Stimulated activated CD8-positive, alpha-beta memory T cell treated with anti-CD3 and anti-CD28 coated beads, Interleukin-4, amount 100 ng/mL, for 48 hours (primary cell): ENCODE measurements at places on chromosomes 13 and 19.

DNA sequence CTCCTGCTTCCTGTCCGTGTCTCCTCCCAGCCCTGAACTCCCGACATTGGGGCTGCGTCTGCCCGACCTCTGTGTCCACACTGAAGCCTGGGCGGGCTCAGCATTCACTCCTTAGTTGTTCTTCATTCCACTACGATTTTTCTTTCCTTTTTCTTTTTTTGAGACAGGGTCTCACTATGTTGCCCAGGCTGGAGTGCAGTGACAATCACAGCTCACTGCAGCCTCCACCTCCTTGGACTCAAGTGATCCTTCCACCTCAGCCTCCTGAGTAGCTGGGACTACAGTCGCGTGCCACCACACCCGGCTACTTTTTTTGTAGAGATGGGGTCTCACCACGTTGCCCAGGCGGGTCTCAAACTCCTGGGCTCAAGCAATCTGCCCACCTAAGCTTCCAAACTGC lies 23.5 kb upstream of the SIGLEC11 start:
- DNase-seq: no peak

- DNase-seq: no peak
Observed at GRCh38 chr19:11486661-11487503, 6.0 kb upstream of the ELAVL3 start.

DNA sequence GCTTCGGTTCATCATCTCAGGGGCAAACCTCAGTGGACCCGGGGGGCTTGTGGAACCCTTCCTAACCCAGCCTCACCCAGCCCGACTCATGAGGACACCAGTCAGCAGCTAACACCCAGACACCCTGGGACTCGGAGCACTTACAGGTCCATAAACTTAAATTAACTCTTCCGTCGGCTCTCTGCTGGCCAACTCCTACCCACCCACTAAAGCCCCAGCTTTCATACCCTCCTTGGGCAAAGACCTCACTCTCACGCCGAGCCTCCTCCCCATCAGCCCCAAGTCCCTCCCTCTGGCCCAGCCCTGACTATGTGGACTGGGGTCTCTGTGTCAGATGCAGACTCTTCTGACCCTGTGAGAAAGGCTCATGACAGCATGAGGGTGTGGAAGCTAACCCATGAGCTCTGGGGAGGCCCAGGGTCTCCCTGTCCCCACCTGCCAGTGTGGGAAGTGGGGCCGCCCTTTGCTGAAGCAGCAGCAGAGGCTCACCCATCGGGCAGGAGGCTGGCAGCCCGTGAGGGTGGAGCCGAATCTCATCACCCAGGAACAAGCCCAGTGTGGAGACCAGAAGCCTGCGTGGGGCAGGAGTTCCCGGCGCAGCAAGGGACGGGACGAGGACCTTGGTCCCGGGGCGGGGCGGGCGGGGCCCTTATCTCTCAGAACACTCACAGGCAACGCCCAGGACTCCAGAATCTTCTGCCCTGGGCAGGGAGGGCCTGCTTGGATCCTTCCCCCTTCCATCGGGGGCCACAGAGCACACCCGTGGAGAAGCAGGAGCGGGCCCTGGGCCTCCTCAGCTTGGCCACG lies 19.8 kb downstream of the TCF3 start:
- no peak for DNase-seq

- DNase-seq: no peak
Observed at GRCh38 chr13:102354011-102354410, 47.8 kb downstream of the FGF14 start.

DNA sequence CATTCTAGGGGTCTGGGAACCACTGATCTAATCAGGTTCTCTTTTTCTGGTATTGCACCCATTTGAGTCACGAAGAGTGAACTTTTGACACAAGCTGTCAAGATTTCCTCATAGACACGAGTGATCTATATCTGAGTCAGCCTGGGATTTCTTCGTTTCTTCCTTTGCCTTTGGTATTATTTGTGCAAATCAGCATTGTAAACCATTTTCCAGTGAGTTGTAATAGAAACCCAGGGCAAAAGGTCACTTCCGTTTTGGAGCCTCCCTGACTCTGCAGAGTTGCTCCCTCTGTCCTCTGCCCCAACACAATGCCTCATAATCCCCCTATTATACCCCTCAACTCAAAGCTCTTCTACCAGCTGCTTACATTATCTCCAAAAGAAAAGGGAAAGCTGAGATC lies 615.1 kb downstream of the EFNB2 start:
- no peak for DNase-seq

- DNase-seq: peak; percentile 40
Observed at GRCh38 chr13:95301968-95302393, 730 bp upstream of the ABCC4 start.

DNA sequence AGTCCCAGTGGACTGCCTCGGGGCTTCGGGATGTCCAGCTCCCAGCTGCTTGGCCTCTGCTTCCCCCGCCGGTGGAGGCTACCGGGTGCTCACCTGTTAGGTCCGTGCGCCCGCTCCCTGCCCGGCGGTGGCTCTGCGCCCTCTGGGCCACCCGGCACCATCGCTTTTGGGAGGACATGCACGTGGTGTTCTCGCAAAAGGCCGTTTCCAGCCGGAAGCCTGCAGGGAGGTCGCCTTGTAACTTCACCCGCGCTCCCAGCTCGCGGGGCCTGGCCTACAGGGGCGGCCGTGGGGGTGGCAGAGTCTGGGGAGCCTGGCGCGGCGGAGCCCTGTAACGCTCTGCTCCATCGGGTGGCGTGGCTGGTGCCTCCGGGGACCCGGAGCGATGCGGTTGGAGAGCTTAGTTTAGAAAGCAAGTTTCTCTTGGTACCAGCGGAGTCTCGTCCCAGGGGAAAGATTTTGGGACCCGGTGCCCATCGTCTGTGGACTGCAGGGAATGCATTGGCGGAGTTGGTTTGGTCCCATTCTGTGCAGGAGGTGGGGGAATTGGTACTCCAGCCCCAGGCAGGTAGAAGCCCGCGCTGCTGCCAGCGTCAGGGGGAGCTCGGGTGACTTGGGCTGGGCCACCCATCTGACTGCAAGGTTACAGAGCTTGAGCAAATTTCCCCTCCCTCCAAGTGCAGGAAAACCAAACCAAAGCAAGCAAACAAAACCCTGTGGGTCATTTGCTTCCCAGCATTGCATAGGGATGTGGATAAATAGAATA lies 673 bp downstream of the SPATA13 start:
- peak; percentile 66 for DNase-seq

GRCh38 chr19:18894254-18895037 lies 1.5 kb downstream of the CERS1 start:
- DNase-seq: no peak

DNA sequence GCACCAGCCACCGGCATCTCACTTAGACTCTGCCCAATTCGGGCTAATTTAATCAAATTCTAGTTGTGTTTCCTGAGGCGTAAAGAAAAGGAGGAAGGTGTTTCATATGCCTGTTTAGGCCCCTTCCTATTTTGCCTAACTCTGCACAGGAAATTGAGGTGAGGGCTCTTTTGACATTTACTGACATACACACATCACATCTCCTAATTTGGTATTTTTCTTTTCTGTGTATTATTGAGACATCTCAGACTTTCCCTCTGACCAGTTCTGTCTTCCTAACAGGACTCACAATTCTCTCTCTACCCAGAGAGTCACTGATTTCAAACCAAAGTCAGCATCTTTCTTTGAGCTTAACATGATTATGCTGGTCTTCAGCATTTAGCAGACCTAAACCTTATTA lies 7.9 kb downstream of the CEACAM3 start:
- no peak for DNase-seq

DNA sequence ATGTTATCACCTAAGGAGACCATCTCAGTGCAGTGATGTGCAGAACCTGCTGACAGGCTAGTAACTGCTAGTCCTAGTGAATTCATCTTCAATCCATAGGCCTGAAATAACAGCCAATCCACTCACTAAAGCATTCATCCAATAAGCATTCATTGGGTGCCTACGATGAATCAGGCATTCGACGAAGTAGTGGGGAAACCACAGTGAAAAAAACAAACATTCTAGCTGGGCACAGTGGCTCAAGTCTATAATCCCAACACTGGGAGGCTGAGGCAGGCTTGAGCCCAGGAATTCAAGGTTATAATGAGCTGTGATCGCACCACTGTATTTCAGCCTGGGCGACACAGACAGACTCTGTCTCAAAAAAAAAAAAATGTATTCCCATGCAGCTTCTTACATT lies 135.6 kb downstream of the RNF17 start:
- no peak for DNase-seq

- DNase-seq: no peak
Observed at GRCh38 chr13:96650301-96650886, 343.9 kb downstream of the OXGR1 start.

DNA sequence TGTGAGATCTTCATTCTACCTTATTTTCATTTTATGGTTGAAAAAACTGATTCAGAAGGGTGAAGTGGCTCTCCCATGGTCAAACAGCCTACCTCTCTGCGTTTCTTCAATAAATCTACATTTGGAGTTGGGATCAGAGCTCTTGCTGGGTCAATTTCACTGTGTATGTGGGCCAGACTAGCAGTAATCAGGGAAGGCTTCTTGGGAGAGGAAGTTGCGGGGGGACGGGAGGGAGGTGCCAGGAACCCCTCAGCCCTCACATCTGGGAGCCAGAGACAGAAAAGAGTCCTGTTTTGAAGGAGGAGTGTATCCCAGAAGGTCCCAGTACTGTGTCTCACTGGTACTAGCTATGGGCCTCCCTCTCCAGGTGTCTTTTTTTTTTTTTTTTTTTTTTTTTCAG lies 934 bp downstream of the KXD1 start:
- DNase-seq: no peak

DNA sequence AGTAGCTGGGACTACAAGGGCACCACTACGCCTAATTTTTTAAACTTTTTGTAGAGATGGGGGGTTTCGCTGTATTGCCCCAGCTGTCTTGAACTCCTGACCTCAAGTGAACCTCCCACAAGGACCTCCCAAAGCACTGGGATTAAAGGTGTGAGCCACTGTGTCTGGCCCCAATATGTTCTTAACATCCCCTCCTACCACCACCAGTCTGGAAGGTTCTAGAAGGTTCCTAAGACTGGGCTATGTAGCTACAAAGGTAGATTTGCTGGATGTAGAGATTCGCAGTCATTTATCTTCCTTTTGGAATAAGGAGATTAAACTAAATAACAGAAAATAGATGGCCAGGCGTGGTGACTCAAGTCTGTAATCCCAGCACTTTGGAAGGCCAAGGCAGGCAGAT lies 5.3 kb downstream of the HSD17B14 start:
- DNase-seq: no peak

GRCh38 chr19:22622901-22623840 lies 11.0 kb upstream of the ZNF492 start:
- DNase-seq: no peak
